ENCODE measurements at places on chromosomes 13 and 19.

DNA sequence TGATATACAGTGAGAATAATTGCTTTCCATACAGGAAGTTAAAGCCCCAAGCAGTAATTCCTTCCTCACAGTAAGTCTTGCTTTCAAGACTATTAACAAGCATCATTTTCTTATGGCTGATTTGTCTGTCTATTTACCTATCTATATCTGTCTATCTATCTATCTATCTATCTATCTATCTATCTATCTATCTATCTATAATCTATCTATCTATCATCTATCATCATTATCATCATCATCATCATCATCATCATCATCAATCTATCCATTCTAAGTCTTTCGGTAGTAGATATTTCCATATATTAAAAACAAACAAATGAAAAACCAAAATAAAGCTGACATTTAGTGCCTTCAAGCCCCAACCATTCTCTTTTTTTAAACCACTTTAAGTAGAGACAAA is 224.4 kb upstream of the RXFP2 start:
- DNase-seq: no peak

- DNase-seq: no peak
These were observed 605.8 kb downstream of the PCDH9 start for GRCh38 chr13:66624302-66624701.

DNA sequence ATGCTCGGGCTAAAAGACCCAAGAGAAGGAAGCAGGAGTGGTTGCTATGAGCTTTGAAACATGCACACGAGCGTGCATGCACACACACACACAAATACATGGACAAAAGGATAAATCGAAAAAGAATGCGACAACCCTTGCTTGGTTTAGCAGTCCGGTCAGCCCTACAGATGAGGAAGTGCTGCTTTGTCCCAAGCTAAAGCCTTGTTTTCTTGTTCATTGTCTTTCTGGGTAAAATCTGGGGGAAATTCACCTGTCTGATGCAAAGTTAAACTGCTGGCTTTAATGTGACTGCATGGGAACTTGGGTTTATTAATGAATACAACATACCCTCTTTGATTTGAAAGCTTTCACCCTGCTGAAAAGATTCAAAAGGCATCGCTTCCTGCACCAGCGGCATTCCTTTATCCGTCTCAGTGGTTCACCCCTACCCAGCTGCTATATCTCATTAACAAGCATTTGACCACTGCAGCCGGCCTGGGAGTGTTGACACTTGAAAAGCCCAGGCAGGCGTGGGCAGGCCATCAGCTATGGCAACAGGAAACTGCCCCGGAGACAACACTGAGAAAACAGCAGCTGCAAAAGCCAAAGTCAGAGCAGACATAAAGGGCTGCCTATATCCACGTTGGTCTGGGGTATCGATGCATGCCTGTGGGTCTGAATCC is 301.7 kb downstream of the NDFIP2 start:
- peak; percentile 62 for DNase-seq

DNA sequence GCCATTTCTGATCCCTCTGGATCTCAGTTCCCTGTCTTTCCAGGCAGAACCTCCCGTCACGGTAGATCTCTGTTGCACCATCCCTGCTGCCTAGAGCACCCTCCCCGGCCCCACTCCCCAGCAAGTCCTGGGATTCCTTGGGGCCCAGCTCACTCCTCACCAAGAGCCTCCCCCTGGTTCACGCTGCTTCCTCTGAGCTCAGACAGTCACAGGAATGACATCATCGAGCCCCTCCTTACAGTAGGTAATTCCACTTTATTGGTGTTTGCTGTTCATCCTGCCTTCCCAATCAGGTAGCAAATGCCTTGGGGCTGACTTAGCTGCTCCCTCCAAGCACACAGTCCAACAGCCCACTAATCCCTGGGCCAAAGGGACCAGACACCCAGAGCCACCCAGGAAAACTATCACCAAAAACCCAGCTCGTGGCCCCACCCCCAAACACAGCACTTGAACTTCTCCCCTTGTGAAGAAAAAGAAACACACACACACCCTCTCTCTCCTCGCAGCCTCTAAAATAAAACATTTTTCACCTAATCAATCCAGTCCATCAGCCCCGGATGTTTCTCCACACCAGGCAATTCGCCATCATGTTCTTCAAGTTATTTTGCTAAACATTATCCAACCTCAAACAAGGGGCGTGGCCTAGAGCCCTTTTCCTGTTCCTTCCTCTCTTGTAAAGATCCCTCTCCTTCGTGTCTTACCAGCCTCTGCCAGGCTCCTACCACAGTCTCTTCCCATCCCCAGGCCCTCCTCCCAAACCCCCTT is 2.5 kb downstream of the NAPA start:
- DNase-seq: no peak

DNA sequence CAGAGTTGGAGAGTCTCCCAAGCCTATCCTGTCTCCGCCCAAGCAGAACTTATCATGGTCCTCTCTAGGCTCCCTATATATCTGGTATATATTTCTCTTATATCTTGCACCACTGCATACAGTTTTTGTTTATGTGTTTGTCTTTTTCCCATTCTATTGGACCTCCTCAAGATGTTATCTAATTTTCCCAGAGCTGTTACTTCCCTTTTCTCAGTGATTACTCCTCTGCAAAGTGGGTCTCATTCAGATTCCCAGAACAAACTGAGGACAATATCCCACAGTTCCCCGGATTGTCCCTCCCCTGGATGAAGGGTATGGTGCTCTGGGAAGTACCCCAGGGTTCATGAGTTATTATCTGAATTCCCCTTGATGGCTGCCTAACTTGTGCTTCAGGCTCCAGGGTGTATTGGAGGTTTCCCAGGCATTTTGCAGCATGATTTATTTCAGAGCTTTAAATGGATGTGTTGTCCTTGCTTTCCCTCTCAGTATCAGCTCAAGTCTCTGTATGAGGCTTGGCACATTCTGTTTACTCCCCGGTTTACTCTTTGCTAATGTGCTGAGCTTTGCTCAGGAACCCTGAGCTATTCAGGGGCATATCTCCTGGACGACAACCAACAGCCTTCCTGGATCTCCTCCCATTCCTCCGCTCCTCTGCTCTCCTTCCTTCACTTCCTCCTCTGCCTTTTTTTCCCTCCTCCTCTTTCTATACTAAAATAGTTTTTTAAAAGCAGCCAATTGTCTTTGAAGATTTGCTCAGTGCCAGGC is 329.3 kb downstream of the SPRY2 start:
- DNase-seq: no peak

- no peak for DNase-seq
These were observed 322 bp downstream of the ZNF558 start for GRCh38 chr19:8831832-8832131.

GRCh38 chr19:30317403-30317802 is 54.8 kb upstream of the ZNF536 start:
- DNase-seq: no peak

- peak; percentile 72 for DNase-seq
These were observed 12.5 kb upstream of the CFAP97D2 start for GRCh38 chr13:114166381-114167131.

GRCh38 chr19:11530432-11530831 is 1.5 kb upstream of the ECSIT start:
- DNase-seq: peak; percentile 74

- DNase-seq: no peak
These were observed 26.0 kb downstream of the OLFM4 start for GRCh38 chr13:53054569-53054968.

DNA sequence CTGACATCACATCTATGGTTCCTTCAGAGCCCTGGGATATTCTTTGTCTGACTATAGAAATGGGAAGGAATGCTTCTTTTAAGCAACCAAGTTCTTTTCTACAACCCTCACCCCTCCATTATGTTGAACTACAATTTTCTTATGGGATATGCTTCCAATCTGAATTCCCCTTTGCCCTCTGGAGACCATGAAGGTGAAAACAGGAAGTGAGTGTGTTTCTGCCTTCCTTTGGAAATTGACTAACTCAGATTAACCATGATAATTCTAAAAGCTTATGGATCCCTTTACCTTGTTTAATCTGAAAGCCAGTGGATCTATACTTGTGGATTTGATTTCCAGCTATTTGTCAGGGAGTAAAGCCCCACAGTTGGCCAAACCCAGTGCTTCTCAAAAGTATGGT is 90.8 kb upstream of the SERTM1 start:
- DNase-seq: no peak

GRCh38 chr19:38781058-38781457 is 7.7 kb upstream of the LGALS7 start:
- no peak for DNase-seq

DNA sequence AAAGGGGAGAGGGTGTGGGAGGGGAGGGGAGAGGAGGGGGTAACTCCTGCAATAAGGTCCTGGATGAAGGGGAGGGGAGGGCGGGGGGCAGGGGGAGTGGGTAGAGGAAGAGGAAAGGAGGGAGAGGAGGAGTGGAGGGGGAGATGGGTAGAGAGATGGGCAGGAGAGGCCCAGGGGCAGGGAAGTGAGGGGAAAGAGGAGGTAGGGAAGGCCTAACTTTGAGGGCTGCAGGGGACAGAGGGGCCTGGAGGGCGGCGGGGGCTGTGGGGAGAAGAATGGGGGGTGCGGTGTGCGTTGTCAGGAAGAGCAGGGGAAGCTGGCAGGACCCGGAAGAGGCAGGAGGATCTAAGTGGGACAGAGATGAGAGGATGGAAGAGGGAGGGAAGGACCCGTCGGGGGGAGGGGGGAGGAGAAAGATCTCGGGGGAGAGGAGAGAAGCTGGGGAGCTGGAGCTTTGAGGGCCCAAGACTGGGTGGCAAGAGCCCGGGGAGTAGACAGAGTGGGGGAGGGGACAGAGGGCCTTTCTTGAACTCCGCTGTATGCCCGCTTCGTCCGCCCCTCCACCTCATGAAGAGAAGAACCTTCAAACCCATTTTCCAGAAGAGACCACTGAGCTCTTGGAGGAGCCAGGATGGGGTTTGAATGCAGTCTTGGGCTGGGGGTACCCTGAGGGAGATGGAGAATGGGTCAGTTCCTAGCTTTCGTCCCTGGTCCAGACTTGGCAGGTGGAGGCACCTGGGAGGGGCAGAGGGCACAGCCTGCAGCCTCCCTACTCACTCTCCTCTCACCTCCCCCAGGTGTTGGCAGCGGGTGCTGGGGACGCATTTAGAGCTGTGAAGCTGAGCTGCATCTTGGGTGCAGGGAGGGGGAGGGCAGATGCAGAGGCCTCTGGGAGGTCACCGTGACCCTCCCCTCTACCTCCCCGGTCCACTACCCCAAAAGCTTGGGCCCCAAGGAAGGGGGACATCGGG is 778 bp upstream of the LRRC4B start:
- DNase-seq: no peak

DNA sequence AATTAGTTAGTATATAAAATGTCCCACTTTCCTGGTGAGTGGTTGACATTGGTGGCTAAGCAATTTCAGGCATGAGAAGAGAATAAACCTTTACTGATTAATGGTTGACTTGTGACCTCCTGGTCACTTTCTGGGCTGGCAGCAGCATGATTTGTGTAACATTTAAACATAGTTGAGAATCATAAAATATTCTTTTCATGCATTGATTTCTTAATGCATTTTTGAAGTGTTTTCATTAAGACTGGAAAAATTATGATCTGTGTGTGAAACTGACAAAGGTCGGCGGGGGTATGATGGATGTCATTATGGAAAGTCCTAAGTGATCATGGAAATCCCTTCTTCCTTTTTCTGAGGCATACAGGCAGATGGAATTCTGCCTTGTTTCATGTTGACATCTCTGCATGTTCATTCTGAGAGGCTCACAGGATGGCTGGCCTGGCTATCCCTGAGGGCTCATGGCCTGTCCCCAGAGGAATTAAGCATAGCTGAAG is 98.7 kb upstream of the RNF113B start:
- DNase-seq: no peak

- peak; percentile 37 for DNase-seq
These were observed 23.9 kb upstream of the OXGR1 start for GRCh38 chr13:97018029-97018819.

Measured in heart right ventricle (tissue), 16 donors.